ENCODE measurements at places on chromosomes 4 and X. TPM values are rescaled to one million over a fixed set of nuclear protein-coding genes. Genes with fewer than 3 reads are reported as not detected.

- DNase-seq, result no peak
These were observed 43.6 kb downstream of the ACOX3 start for GRCh38 chr4:8396762-8397406.

MRFAP1L1 gene
- total RNA-seq, result 43.0 TPM

STAP1 gene
- not detected for total RNA-seq

CITED1 gene
- 2.8 TPM for total RNA-seq

GRCh38 chrX:50635162-50635561, 164.5 kb upstream of the DGKK start:
- DNase-seq, result no peak

DNA sequence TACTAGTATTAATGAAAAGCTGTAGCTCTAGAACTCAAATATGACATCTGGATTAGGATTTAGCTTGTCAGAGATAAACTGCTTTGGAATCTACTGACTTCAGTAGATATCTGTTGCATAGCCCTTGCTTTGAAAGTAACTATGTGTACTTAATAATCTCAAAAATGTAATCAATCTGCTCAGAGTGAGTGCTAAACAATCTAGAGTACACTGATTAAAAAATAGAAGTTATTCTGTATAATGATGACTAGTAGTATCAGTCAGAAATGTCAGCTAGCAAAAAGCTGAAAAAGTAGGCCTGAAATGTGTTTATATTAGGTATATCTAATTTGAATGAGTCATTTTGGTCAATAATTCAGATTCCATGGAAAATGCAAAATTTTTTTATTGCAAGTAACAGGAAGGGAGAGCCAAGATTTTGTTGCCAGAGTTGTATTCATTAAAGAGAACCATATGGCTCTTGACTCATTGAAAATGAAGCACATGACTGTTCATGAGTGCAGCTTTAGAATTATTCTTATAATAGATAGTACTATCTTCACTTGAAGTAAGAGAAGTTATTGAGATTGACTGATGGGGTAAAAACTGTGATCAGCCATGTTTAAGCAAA, 20.0 kb downstream of the CLCN3 start:
- no peak for DNase-seq

UGT2B15 gene
- total RNA-seq, result 0.17 TPM

DNA sequence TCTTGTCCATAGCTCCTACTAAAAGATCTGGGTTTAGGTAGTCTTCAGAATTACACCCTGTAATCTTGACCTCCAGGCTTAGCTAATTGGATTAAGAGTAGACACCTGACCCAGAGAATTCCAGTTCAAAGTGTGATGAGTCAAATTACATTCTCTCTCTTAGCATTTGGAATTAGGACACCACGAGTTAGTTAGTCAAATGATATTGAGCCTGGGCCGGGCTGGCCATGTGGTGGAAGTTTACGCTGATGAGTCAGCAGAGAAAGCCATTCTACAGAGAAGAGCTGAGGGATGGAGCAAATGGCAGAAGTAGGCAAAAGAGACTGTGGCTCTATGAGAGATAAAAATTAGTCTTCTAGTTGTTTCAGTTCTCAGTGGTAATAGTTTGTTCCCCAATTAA, 31.1 kb downstream of the CEP44 start:
- no peak for DNase-seq

- DNase-seq, result no peak
These were observed 48.8 kb upstream of the HMX1 start for GRCh38 chr4:8920289-8920965.

GRCh38 chr4:548976-549375, 27.1 kb downstream of the TMEM271 start:
- no peak for DNase-seq

GRCh38 chr4:10109995-10110670, 6.5 kb downstream of the WDR1 start:
- no peak for DNase-seq

- no peak for DNase-seq
These were observed 67.2 kb downstream of the TBC1D9 start for GRCh38 chr4:140688711-140689598.

GRCh38 chr4:3040452-3041191, 33.7 kb downstream of the HTT-AS start:
- DNase-seq, result no peak

ARHGAP4 gene
- 67.4 TPM for total RNA-seq

- no peak for DNase-seq
These were observed 167.4 kb downstream of the COL4A6 start for GRCh38 chrX:108270739-108271396.

XG gene
- total RNA-seq, result not detected

ATP11C gene
- total RNA-seq, result 19.4 TPM

DNA sequence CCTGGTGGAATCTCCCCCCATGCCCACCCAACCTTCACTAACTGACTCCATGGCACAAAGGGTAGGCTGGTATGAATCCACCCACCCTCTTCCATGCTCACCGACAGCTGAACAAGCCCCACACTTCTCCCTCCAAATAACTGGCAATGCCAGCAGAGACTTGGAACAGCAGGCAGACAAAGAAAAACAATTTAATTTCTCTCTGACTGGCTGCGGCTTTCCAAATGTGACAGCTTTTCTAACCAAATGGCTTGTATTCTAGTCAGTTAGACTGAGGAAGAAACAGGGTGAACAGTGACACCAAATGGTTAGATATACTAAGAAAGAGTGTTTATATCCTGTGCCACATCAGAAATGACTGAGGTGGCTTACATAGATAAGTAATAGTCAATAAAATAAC, 199.3 kb upstream of the ADAMTS3 start:
- no peak for DNase-seq

GRCh38 chr4:18859468-18859867, 837.9 kb upstream of the LCORL start:
- DNase-seq, result no peak

- no peak for DNase-seq
These were observed 107.1 kb downstream of the FAM193A start for GRCh38 chr4:2643555-2643954.

FGF13 gene
- 0.02 TPM for total RNA-seq

XK gene
- 2.6 TPM for total RNA-seq

- no peak for DNase-seq
These were observed 9.4 kb downstream of the ARHGAP10 start for GRCh38 chr4:147741190-147741788.

GRCh38 chr4:170015285-170015684, 10.9 kb downstream of the MFAP3L start:
- DNase-seq, result no peak
